ENCODE measurements at places on chromosomes 4 and X.

- DNase-seq = peak; percentile 43
Observed at GRCh38 chr4:71186566-71187403, 152.0 kb upstream of the SLC4A4 start.

- no peak for DNase-seq
Observed at GRCh38 chrX:79631526-79631925, 264.4 kb upstream of the ITM2A start.

DNA sequence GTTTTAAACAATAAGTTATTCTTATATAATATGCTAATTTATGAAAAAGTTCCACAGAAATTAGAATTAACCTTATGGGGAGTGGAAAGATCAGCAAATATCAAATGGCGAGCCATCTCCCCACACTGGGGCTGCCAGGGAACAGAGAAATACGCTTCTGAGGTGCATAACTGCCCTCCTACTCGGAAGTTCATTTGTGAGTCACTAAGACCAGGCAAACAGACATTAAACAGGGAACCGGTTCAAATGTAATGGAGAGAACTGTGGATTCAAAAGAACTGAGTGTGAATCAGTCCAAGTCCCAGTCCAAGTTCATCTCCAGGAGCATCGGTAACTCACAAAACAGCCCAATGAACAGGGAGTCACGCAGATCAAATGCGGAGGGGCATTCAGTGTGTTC is 11.4 kb upstream of the S100G start:
- no peak for DNase-seq

DNA sequence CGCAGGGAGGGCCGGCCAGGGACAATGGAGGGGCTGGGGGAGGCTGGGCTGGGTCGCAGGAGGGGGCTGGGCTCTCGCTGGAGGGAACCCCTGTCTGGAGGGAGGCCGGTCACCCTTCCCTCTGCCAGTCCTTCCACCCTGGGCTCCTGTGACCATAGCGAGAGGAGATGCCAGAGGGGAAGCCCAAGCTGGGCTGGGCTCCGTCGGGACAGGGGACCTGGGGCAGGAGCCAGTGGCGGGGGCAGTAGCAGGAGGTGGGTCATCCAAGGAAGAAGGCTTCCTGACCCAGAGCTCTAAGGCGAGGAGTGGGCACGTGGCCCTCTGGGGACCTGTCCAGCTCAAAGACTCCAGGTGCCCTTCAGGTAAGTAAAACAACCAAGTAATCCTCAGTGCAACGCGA is 16.9 kb downstream of the CTAG1B start:
- no peak for DNase-seq

DNA sequence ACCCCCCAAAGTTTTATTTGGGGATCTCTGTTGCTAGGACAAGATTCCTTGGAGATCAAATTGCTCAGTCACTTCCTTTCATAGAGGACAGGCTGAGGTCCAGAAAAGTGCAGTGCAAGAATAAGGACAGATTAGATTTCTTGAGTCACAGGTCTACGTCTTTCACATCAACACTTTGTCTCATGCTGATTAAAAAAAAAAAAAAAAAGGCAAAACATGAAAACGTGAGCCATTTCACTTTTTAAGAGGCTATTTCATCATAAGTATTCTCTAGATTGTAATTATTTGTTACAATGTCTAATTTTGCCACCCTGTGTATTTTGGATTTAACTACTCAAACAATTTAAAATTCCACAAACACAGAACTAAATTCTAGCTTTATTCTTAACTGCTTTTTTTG is 647.0 kb downstream of the TRAM1L1 start:
- no peak for DNase-seq

GRCh38 chr4:117370944-117371668 is 285.7 kb upstream of the TRAM1L1 start:
- no peak for DNase-seq

- DNase-seq = no peak
Observed at GRCh38 chr4:144634978-144635747, 10.8 kb upstream of the HHIP start.

GRCh38 chr4:53228036-53228435 is 137.8 kb downstream of the SCFD2 start:
- no peak for DNase-seq

- DNase-seq = no peak
Observed at GRCh38 chrX:65697915-65698796, 30.7 kb downstream of the MSN start.

DNA sequence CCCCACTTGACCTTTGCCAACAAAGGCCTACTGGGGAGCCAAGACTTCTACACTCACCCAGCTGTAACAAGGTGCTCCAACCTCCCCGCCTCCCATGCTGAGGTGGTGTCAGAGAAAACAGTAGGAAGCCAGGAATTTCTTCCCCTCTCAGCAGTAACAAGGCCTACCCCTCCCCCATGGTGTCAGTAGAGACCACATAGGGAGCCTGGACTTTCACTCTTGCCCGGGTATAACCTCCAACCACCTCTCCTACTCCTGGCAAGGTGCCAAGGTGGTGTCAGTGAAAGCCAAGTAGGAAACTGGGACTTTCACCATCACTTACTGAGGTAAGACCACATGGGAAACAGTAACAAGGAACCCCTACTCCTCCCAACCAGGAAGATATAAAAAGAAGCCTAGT is 93.1 kb downstream of the SLC16A2 start:
- DNase-seq = no peak

GRCh38 chr4:184961660-184962059 is 56.6 kb upstream of the HELT start:
- no peak for DNase-seq

- DNase-seq = no peak
Observed at GRCh38 chr4:73668782-73669201, 48.6 kb upstream of the RASSF6 start.

DNA sequence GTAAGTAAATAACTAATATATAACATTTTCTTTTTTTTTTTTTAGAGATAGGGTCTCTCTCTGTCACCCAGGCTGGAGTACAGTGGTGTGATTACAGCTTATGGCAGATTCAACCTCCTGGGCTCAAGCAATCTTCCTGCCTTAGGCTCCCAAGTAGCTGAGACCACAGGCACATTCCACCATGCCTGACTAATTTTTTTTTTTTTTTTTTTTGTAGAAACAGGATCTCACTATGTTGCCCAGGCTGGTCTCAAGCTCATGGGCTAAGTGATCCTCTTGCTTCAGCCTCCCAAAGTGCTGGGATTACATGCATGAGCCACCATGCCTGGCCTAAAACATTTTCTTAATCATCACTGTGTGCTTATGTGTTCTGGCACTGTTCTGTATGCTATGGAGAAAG is 32.8 kb downstream of the MGARP start:
- DNase-seq = no peak

GRCh38 chr4:169810325-169811323 is 52.9 kb upstream of the HPF1 start:
- no peak for DNase-seq

GRCh38 chr4:164424846-164425245 is 329.1 kb upstream of the SMIM31 start:
- DNase-seq = no peak

DNA sequence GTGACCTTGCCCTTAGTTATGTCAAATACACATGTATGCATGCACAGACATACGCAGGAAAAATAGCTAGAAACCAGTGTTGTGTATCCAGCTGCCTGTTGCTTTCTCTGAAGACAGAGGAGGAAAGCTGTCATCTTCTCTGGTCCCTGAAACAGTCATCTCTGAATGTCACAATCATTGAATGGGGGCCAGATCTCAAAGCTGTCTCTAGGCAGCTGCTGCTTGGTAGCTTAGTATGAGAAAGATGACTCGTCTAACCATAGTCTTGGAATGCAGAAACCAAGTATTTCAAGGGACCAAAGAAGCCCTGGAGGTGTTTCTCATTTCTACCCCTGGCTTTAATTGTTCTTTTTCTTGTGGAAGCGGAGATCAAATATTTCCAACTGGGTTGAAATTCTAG is 4.0 kb downstream of the GRIA3 start:
- no peak for DNase-seq

GRCh38 chr4:56743550-56743949 is 62.5 kb upstream of the HOPX start:
- no peak for DNase-seq

DNA sequence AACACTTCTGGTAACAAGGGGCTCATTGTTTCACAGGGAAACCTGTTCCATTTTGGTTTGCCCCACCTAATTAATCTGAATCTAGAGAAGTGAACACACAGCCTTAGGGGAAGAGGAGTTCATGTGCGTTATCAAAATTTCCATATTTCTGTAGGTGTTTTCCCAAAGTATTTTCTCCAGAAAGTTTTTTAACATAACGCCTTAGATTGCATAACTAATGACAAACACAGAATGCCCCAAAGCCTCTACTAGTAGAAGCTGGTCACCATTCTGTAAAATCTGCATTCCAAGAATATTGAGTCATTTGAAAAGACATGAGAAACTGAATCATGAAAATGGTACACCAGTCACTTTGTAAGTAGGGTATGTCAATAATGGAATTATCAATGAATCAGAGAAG is 41.1 kb downstream of the IL13RA2 start:
- DNase-seq = no peak

GRCh38 chr4:184385705-184386141 is 88.6 kb downstream of the IRF2 start:
- no peak for DNase-seq

GRCh38 chrX:80021621-80022020 is 7.1 kb downstream of the TBX22 start:
- no peak for DNase-seq

DNA sequence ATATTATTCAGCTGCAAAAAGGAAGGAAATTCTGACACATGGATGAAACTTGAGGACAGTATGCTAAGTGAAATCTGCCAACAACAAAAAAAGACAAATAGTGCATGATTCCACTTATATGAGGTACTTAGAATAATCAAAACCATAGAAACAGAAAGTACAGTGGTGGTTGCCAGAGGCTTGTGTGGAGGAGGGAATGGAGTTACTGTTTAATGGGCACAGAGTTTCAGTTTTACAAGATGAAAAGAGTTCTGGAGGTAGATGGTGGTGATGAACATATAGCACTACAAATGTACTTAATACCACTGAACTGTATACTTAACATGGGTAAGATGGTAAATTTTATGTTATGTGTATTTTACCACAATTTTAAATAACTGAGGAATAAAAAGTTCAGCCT is 212.0 kb upstream of the KLF3 start:
- DNase-seq = no peak

- DNase-seq = no peak
Observed at GRCh38 chr4:185276036-185276435, 66.6 kb downstream of the SNX25 start.

DNA sequence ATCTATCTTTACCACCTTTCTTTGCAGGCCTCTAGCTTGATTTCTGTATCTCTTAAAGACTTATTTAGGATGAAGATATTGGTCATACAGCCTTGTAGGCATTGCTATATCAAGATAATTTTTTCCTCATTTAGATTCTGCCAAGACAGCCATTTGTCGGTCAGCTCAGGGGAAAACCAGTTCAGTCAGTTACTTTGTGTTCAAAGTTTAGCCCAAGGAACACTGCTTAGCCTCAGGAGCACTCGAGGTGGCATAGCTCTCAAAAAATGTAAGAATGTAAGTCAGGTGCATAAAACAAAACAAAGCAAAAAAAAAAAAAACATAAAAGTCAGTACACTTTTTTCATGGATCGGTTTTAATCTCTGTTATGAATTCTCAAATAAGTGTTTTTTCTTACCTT is 43.4 kb downstream of the NRK start:
- no peak for DNase-seq

DNA sequence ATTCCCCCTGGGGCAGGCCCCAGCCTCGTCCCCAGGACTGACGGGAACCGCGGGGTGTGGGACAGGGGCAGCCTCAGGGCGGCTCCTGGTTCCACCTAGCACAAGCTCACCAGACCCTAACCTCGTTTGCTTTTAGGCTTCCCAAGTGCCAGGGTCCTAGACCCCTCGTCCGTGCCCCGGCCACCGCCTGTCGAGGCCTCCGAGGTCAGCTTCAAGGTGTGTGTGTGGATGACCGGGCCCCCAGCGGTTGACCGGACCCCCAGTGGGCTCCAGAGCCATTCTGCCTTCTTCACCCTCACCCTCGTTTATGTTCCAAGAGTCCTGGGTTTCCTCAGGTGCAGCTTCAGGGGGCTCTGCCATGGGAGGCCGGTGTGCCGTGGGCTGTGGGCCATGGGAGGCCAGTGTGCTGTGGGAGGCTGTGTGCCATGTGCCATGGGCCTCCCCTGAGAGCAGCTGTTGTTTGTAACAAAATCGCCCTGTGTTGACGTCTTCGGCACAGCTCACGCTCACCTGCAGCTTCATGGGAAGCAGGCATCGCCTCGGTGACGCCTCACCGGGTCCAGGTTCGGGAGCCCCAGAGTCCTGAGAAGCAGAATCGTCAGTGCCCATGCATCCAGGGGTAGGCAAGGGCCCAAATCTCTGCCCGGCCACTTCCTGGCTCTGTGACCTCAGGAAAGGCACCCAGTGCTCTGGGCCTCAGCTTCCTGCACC is 43.0 kb upstream of the HMX1 start:
- peak; percentile 72 for DNase-seq

- DNase-seq = no peak
Observed at GRCh38 chrX:149829751-149830191, 48.0 kb downstream of the MAGEA9 start.

DNA sequence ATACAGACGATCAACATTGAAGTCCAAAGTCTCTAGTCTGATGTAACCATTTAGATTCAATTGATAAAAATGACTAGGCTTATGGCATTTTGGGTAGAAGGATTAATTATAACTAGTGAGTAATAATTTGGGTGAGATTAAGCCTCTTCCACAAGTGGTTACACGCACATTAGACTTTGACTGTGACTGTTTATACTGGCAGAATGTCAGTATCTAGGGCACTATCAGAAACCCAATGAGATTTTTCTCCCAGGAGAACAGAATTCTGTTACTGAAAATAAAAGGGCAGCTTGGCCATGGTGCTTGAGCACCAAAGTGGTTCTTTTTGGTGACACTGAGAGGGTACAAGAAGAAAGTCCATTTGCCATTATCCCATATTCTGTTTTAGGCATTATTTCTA is 3.3 kb downstream of the PLS3 start:
- no peak for DNase-seq

- no peak for DNase-seq
Observed at GRCh38 chrX:38806875-38807621, 5.8 kb downstream of the MID1IP1 start.

DNA sequence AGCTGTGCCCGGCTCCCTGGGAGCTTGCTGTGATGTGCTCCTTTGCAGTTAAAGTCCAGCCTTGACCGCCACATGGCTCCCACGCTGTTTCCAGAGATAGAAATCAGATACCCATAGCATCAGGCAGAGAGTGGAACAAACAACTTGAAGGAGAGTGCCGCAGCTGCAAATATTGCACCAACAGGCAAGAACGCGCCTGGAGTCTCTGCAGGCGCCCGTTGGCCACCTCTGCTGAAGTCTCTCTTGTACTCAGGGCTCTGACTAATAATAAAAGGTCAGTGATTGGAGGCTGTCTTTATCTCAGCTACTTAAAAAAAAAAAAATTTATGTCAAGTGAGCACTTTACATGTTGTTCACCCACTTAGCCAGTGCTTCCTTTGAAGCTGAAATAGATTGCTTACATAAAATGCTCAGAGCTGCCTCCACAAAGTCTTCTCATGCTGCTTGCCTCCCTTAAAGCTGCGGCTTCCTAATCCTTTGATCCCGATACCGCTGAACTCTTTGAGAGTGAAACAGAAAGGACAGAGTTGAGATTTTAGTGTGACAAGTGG is 30.9 kb upstream of the TENM3 start:
- DNase-seq = no peak
